ENCODE measurements at places on chromosomes 3 and 15.

GRCh38 chr3:188003188-188004171, 150.5 kb upstream of the LPP start:
- no peak for DNase-seq

DNA sequence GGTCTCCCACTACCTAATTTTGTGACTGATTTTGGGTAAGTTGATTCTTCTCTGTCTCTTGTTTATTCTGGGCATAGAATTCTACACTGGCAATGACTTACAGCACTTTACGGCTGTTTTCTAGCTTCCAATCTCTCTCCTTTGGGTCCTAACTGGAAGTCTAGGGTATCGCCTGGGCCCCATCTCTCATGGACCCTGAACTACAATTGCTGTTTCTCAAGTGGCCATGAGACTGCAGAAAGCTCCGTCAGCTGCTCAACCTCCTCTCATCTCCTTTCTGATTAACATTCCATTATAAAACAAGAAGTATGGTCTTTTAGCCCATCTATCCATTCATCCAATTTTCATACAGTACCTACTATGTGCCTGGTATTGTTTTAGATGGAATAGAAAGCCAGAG, 4.4 kb upstream of the PXYLP1 start:
- no peak for DNase-seq

- DNase-seq = no peak
Observed at GRCh38 chr15:30924353-30924752, 20.6 kb downstream of the FAN1 start.

DNA sequence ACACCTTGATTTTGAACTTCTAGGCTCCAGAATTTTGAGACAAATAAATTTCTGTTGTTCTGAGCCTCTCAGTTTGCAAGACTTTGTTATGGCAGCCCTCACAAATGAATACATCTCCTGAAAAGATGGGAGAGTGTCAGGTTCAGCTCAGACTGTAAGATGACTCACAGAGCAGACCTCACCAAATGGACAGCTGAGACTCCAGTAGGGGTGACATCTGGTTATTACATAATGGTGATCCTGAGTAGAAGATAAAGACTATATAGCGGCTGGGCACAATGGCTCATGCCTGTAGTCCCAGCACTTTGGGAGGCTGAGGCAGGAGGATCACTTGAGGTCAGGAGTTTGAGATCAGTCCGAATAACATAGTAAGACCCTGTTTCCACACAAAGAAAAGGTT, 26.2 kb upstream of the MTMR14 start:
- no peak for DNase-seq

- no peak for DNase-seq
Observed at GRCh38 chr3:52162250-52162872, 8.1 kb upstream of the POC1A start.

DNA sequence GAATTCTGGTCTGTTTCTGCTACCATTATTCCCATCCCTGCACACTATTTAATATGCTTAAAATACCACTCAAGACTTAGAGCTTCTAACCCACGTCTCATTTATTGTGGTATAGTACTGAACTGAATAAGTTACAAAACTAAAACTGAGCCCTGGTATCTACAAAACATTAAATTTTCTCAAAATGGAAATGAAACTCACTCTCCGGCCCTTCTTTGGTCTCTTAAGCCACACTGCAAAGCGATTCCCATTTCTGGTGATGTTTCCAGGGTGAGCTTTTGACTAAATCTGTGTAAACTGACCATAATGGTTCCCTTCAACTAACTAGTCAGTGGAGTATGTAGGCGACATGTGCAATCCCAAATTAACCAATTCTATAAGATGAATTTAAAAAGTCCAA, 18.6 kb downstream of the KPNA4 start:
- DNase-seq = no peak
